Thymus (tissue), 14 donors: ENCODE measurements at places on chromosomes 3 and 15. TPM values are rescaled to one million over a fixed set of nuclear protein-coding genes. Genes with fewer than 3 reads are reported as not detected.

TRIM42 gene
- 0.05 TPM for polyA plus RNA-seq

RETNLB gene
- polyA plus RNA-seq = 0.09 TPM

CCDC14 gene
- polyA plus RNA-seq = 60.4 TPM

GP9 gene
- polyA plus RNA-seq = 0.02 TPM

AMIGO3 gene
- 2.0 TPM for polyA plus RNA-seq
